ENCODE measurements at places on chromosomes 3 and 15.

DNA sequence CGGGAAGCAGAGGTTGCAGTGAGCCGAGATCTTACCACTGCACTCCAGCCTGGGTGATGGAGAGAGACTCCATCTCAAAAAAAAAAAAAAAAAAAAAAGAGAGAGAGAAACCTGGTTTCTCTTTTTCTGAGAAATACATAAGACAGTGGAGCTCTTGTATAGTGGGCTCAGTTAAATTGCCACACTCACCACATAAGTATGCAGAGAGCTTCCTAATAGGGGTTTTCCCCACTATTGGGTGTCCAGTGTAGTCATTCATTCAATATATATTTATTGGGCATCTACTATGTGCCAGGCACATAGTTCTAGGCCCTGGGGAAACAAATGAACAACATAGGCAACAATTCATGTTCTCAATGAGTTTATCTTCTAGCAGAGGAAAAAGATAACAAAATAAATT is 48.9 kb upstream of the FMN1 start:
- DNase-seq: no peak

DNA sequence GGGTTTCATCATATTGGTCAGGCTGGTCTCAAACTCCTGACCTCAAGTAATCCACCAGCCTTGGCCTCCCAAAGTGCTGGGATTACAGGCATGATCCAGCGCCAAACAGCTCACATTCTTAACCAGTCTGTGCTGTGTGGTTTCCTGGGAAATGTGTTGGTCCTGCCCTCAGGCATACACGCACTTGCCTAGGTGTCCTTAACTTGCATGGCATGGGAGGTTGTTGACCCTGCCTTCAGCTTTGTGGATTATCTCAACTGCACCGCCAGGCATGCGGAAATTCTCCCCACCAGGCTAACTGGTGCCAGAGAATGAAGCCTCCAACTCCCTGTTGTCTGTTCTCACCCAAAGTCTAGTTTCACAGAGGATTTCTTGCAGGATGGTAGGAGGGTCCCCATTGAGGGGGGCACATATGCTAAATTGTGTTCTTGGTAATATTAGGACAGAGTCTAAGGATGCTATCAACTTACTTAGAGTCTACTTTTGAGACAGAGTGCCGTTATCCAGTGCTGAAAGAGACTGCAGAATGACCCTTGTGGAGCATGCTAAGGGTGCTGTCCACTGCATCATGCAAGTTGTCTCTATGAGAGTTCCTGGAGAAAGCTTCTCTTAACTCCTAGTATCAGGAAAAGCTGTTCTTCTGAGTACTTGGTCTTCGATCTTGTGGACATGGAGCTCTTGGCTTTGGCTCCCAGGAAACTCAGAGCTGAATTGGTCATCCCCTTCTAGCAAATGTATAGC is 61.6 kb upstream of the EIF1B start:
- no peak for DNase-seq

- DNase-seq: no peak
Observed at GRCh38 chr3:178146406-178146831, 389.8 kb upstream of the KCNMB2 start.

GRCh38 chr3:9870978-9871377 is 9.1 kb downstream of the CIDEC start:
- DNase-seq: no peak

GRCh38 chr3:97990624-97991292 is 18.5 kb upstream of the RIOX2 start:
- no peak for DNase-seq

- DNase-seq: no peak
Observed at GRCh38 chr3:4581498-4581897, 88.3 kb downstream of the ITPR1 start.

GRCh38 chr15:100905850-100906249 is 13.3 kb upstream of the LRRK1 start:
- no peak for DNase-seq

DNA sequence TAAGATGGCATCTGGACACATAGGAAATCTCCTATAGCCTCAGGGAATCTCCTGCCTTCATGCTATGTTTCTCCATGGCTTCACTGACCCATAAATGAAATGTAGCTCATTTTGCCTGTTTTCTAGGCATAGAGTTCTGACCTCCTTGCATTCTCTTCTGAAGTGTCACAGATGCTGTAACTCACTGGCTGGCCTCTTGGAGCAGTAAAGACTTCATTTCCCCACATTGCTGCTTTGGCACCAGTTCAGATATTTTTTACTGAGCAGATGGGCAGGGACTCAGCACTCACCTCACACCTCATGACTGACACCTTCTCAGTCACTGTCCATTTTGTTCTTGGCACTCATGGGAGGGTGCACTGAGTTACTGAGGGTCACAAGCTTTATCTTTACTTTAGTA is 286.7 kb upstream of the TGFBR2 start:
- peak; percentile 22 for DNase-seq

GRCh38 chr15:45794304-45794703 is 159.5 kb downstream of the SQOR start:
- DNase-seq: no peak

DNA sequence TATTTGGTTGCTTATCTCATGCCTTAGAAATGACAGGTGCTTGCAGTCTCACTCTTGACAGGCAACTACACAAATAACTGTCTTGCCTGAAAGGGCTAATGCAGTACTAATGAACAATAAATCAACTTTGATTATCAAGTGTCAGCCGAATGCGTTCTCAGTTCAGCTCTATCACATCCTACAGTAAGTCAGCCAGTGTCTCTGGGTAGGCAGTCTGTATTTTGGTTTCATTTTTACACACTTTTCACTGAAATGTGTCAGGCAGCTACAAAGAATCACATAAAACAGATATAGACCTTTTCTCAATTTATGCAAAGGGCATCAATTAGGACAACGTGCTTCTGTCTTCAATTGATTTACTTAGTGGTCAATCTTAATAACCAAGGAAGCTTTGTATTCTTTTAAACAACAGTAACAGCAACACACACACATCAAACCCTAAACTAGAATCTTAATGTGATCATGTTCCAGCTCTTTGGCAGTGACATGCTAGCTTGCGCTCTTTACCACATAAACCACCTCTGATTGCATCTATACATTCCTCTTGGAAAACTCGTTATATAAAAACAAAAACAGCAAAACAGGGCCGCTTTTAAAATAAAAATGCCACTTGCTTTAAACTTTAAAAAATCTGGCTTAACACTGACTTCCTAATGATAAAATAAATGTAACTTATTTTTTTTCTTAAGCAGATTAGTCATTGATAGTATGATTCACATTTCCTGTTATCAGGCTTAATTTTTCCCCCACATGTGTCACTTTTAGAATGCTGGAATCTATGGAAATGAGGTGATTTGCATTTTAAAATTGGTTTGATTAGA is 520.4 kb downstream of the FOXP1 start:
- DNase-seq: no peak

- DNase-seq: no peak
Observed at GRCh38 chr15:67765701-67766100, 59.6 kb upstream of the SKOR1 start.

DNA sequence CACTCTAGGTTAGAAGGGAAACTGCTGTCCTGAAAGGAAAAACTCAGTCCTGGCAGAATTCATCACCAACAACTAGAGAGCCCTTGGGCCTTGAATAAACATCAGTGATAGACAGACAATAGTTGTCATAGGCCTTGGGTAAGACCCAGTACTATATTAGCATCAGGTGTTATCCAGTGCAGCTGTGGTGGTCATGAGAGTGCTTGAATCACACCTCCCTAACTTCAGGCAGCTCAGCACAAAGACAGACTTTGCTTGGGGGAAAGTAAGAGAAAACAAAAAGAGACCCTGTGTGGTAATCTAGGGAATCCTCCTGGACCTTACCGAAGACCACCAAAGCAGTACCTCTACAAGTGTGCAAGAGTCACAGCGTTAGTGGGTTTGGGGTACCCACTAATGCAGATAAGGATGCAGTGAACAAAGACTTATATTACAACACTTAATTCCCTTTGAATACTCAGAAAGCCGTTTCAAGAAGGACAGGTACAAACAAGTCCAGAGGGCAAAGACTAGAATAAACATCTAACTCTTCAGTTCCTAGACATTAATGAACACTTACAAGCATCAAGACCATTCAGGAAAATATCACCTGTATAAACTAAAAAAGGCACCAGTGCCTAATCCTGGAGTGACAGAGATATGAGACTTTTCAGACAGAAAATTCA is 332.3 kb upstream of the EPHA3 start:
- DNase-seq: no peak

DNA sequence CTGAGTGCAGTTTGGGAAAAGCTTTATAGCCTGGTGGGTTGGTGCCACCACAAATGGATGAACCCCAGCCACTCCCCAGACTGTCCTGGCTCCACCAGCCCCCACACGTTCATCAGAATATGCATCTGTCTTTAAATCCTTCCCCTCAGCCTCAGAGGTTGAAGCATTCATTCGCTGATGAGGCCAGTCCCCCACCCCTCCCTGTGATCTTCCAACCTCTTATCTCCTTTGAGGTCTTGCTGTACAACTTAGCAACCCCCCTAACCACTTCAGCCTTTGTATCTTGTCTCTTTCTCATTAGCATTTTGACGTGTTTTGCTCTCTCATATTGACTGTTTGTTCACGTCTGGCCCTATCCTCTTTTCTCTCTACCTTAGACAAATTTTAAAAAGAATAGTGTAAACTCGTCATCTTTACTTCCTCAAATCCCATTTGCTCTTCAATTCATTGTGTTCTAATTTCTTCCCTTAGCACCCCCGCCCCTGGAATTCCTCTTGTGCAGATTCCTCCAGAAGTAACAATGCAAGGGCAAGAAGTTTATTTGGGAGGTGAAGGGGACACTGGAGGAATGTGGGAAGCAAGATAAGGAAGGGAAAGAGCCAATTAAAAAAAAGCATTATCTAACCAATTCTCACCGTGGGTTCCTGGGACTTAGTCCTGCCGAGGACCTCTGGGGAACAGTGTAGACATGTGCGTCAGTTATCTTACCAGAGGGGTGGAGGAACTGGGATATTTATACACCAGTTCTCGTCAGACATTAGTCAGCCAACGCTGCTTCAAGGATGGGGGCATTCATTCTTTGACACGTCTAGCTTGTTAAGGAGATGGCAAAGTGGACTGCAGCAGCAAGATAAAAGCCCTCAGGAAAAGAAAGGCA is 38.6 kb downstream of the MOBP start:
- DNase-seq: no peak

DNA sequence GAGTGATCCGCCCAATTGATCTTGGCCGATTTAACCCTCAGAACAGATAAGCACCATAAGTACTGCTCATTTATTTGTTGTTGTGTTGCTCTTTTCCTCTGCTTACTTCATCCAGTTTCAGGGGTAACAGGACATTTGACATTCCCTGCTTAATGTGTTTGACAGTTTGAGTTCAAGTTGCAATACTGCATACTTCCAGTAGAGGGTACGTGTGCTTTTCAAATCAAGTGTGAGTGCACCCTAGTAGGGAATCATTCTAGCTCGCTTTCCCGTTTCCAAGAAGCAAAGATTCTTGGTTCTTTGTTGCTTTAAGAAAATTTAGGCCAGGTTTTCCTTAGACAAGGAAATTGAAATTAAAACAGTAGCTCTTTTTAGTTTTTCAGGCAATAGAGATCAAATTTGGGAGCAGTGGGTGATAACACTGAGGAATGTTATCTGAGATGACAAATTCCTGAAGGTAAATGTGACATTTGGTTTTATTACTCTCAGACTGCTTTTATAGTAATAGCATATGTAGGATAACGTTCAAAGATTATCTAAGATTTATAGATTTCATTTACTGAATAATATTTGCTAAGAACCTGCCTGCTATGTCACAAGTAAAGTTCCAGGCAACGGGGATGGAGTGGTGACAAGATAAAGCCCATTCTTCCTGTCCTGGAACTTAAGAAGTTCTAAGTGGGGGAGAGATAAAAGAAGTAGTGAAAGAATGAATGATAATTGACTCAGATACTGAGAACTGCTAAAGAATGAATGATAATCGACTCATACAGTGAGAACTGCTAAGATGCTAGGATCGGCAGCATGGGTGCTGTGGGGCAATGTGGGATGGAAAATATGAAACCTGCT is 73.3 kb downstream of the SYNPR start:
- DNase-seq: peak; percentile 11

GRCh38 chr3:70774641-70775040 is 462.2 kb upstream of the MDFIC2 start:
- no peak for DNase-seq

DNA sequence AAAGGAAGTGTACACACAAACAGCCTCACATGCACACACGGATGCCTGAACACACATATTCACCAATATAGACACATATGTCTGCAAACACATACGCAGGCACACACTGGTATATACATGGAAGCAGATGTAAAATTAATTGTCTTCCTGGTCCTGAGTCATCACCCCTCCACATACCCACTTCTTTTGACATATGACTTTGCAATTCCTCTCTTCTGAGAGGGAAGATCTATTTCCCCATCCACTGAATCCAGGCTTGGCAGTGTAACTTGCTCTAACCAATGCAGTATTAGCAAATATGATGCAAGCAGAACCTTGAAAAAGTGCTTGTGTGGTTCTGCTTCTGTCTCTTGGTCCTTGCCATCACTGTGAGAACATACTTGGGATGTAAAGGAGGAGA is 76.8 kb upstream of the HRH1 start:
- no peak for DNase-seq

Measured in germinal center (tissue), 1 donor.